Right kidney (tissue), 9 donors: ENCODE measurements at places on chromosomes 1 and 21.

DNA sequence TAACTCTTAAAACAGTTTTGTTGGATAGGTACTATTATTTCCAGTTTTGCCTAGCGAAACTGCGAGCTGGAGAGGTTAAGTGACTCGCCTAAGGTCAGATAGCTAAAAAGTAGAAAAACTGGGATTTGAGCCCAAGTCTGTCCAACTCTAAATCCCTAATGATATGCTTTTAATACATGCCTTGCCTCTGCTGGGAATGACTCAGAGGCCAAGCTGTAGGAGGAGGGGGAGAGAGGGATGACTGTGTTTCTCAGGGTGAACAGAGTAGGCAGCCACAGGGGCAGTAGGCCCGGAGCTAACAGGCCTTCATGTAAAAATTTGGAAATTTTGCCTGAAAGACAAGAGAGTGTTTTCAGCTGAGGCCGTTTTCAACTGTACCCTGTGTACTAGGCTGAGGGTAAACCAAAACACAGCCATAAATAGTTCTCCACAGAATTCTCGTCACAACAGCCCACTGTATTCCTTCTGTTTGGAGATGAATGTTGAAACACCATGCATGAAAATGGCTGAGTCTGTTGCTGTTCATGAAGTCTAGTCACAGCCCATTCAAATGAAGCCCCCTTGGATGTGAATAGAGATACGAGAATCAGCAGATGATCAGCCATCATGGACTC lies 107.5 kb upstream of the HOOK1 start:
- DNase-seq, result no peak

DNA sequence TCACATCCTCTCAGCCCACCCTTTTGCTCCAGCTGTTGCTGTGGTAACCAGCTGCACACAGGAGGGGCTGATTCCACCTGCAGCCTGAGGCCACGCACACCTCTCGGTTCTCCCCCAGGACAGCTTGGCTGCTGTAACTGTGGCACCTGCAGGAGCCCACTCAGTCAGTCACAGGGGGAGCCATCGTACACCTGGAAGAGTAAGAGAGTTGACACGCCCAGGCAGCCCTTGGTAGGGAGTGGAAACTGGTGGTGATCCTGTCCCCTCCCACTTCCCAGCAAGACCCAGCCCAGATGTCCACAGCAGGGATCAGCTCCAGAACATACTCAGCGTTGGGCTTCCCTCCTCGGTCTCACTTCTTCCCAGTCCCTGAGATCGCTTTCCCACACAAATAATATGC lies 32.2 kb upstream of the BACE2 start:
- DNase-seq, result no peak

DNA sequence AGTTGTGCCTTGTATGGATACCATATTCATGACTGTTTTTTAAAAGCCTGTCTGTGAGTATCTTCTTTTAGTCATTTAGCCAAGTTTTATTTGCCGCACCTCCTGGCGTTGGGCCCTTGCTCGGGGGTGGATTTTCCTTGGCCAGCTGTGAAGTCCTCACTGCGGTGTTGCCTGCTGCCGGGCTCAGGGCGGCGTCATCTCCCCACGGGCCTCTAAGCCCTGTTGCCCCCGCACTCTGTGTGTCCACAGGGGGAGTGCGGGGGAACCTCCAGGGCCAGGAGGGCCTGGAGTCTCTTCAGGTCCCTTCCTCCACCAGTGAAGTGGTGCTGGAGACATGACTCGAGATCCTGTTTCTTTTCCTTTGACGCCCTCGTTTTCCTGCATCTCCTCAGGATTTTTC lies 65.8 kb upstream of the DIP2A start:
- no peak for DNase-seq

- no peak for DNase-seq
Measured at GRCh38 chr1:15797614-15798390, 9.6 kb downstream of the UQCRHL start.

DNA sequence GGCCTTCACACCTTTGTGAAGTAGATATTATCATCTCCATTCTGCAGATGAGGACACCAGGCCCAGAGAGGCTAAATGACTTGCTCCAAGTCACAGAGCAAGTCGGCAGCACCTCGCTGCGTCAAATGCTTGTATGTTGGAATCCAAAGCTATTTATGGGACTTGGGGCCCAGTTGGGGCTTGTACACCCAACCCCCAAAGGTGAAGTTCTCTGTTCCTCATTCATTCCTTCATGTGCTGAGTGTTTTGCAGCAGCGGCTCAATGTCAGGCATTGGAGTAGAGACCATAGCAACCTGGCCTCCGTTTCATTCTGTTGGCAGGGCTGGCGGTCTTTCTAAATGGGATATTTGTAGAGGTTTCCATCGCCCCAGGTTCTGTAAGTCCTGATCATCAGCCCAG lies 113.4 kb upstream of the SLC25A33 start:
- no peak for DNase-seq

DNA sequence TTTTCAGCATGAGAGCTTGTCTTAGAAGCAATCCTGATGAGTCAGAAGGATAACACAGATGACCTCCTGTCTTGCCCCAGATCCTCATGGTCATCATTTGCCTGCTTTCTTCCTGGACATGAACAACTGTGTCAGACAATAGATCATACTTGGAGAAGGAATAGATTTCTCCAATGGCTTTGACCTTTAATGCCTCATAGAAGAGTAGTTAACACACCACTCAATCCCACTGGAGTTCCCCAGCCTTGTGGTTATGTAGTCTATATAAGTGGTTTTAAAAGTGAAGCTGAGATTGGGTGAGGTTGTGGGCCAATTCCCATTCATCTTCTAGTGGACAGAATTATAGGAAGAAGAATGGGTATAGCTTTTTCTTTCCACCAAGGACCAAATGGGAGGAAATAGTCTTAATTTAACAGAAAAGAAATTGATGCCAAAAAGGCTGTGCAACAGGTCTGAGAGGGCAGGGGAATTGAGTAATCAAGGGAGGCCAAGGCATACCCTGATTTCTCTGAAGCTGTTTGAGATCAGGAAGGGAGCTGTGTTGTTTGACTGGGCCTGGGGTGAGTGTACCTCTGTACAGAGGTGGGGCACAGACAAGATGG lies 14.4 kb downstream of the PRCC start:
- DNase-seq, result no peak

- no peak for DNase-seq
Measured at GRCh38 chr1:15696956-15697521, 12.9 kb downstream of the PLEKHM2 start.

GRCh38 chr21:37210130-37210529 lies 57.0 kb downstream of the VPS26C start:
- DNase-seq, result no peak

DNA sequence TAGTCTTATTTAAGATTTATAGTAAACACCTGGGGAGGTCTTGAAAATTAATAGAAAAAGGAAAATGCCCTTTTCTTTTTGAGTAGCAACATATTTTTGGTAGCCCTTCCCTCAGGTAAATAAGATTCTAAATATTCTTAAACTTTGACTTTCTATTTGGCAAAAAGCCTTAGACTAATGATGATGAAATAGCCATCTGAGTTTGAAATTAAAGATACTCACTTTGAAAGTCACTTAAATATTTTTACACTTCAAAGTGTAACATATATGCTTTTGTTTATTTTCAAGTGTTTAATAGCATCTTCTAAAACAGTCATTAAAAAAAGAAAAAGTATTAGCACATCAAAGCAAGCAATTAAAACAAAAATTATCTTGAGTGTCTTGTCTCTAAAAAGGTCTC lies 135.1 kb downstream of the NEK7 start:
- DNase-seq, result no peak

- peak; percentile 82 for DNase-seq
Measured at GRCh38 chr1:248906753-248907661, 972 bp downstream of the PGBD2 start.

DNA sequence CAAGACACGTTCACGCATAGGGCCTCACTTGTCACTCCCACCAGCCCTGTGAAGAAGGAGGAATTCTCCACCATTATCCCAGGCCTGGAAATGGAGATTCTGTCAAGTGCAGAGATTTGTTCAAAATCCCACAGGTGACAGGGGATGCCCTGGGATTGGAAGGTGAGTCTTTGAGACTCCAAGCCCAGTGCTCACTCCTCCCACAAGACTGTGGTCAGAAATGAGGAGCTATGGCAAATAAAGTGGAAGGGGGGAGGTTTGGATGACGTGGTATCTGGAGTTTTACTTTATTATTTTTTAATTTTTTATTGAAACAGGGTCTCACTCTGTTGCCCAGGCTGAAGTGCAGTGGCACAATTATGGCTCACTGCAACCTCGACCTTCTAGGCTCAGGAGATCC lies 12.8 kb upstream of the FOXO6 start:
- DNase-seq, result no peak

GRCh38 chr1:222189218-222189617 lies 358.7 kb downstream of the HHIPL2 start:
- DNase-seq, result no peak

GRCh38 chr1:65264197-65264929 lies 45.0 kb upstream of the DNAJC6 start:
- peak; percentile 59 for DNase-seq

DNA sequence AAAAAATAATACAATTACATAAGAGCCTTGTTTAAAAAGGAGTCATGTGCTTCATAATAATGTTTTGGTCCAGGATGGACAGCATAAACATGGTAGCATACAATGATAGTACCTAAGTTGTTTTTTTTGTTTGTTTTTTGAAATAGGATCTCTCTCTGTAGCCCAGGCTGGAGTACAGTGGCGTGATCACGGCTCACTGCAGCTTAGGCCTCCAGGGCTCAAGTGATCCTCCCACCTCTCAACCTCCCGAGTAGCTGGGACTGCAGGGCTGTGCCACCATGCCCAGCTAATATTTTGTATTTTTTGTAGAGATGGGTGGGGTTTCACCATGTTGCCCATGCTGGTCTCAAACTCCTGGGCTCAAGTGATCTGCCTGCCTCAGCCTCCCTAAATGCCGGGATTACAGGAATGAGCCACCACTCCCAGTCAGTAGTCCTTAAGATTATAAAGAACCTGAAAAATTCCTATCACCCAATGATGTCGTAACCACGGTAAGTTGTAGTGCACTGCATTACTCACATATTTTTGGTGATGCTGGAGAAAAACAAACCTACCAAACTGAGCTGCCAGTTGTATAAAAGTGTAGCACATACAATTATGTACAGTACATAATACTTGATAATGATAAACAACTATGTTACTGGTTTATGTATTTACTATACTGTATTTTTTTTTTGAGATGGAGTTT lies 22.4 kb upstream of the RCOR3 start:
- no peak for DNase-seq

DNA sequence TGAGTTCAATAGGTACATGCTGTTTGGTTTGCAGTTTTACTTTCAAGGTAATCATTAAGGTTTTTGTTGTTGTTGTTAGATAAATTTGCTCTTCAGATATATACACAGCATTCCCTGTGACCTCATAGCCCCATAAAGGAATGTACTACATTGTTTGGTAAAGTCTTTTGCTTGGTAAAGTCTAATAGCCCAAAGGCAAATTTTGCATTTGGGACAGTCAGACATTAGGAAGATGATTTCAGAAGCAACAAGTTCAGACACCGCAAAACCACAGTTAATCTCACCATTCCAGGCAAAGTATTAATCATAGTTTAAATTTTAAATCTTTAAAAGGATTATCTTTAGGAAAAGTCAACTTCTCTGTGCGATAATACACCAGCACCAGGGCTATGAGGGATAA lies 32.6 kb upstream of the PYHIN1 start:
- no peak for DNase-seq

DNA sequence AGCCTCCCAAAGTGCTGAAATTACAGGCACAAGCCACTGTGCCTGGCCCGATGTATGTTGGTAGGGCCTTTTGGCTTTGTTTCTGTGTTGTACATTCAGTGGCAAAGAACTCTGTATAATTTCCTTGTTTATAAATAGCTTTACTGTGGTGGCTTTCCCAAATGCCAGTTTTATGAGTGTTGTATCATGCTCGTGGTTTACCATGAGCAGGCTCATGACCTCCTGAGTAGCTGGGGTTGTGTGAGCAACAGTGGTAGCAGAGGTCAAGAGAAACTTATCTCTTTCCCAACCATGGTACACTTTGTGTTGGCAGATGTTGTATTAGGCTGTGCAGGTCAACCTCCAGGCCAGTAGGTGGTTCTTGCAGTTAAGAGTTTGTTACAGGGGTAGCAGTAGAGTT lies 420.4 kb upstream of the BEND5 start:
- DNase-seq, result no peak

GRCh38 chr1:55124470-55124869 lies 85.1 kb downstream of the PCSK9 start:
- no peak for DNase-seq

DNA sequence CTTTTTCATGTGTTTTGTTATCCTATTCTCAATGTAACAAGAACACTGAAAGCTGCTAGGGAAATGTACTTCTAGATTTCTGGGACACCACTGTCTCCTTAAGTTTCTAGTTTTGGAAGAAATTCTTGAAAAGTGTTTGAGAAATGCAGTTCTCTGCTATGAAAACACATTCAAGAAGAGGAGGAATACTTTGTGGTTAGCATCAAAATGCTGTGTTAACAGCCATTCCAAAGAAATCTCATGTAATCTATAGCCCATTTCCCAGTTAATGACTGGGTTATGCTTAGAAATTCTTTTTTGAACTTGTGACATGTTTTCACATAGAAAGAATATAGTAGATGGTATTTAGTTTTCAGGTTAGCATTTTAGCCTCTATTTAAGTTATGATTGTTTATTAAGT lies 6.0 kb downstream of the RAVER2 start:
- DNase-seq, result no peak

DNA sequence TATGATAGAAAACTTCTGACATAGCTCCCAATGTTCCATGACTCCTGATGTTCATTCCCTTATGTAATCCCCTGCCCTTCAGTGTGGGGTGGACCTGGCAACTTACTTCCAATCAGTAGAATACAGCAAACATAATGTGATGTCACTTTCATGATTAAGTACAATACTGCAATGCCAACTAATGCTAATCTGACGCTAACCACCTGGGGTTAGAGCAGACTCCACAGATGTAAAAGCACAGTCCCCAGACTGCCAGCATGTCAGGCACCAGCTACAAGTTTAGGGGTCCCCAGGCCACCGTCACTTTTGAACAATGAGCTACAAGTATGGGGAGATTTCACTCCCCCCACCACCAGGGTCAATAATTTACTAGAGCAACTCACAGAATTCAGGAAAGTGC lies 32.3 kb upstream of the FBXO28 start:
- DNase-seq, result no peak

- DNase-seq, result no peak
Measured at GRCh38 chr1:40870135-40870728, 8.1 kb upstream of the CITED4 start.

DNA sequence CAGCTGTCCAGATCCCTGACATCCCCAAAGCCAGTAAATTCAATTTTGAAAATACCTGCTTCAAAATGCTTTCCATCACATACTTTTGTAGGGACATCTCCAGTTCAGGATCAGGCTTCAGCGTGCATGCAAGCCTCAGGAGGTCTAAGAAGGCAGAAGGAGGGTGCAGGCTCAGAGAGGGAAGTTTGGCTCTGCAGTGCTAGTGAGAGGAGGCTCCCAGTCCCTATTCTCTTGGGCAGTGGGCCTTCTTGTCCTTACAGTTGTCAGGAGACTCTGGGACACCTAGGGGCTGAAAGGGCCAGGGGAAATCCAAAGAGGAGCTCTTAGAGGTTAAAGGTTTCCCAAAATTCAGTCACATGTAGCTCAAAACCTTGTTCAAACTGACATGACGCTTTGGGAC lies 20.1 kb downstream of the ADCY10 start:
- DNase-seq, result no peak

GRCh38 chr1:67208217-67208616 lies 42.0 kb downstream of the IL23R start:
- DNase-seq, result no peak

- DNase-seq, result no peak
Measured at GRCh38 chr1:11028018-11028417, 15.6 kb downstream of the TARDBP start.

GRCh38 chr1:185568155-185569123 lies 165.8 kb upstream of the HMCN1 start:
- no peak for DNase-seq

GRCh38 chr21:35150562-35151226 lies 101.6 kb upstream of the RUNX1 start:
- DNase-seq, result no peak
